ENCODE measurements at places on chromosomes 11 and 22. TPM values are rescaled to one million over a fixed set of nuclear protein-coding genes. Genes with fewer than 3 reads are reported as not detected.

Gene XPNPEP3
- total RNA-seq, result 15.6 TPM

Gene ABCG4
- under 0.01 TPM for total RNA-seq

Gene KCNQ1
- total RNA-seq, result not detected

Gene HEPN1
- total RNA-seq, result not detected

Gene C22orf42
- total RNA-seq, result not detected

Gene TSPAN32
- 0.59 TPM for total RNA-seq

Gene PPP1R14B
- 136 TPM for total RNA-seq

Gene NXPE1
- not detected for total RNA-seq

Gene FJX1
- total RNA-seq, result 10.3 TPM

All from osteoblast (primary cell).